Activated naive CD4-positive, alpha-beta T cell treated with Interleukin-2 at 50 U/mL for 16 hours (primary cell): ENCODE measurements at places on chromosomes 16 and 17.

DNA sequence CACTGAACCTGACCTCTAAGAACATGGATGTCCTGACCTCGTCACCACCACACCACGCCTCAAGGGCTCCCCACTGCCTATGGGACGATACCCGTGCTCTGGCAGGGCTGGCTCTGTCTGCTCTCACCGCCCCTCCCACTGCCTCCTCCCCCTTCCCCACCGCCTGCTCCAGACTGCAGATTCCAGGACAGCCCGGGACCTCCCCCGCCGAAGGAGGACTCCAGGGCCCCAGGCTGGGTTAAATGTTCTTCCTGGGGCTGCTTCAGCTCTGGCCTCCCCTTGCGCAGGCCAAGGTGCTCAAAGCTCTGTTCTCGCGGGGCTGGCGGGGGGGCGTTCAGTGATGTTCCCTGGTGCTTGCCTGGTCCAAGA, 3.1 kb downstream of the NPW start:
- peak; percentile 30 for DNase-seq

- DNase-seq = no peak
These were observed 11.0 kb downstream of the NEUROD2 start for GRCh38 chr17:39596543-39597267.

DNA sequence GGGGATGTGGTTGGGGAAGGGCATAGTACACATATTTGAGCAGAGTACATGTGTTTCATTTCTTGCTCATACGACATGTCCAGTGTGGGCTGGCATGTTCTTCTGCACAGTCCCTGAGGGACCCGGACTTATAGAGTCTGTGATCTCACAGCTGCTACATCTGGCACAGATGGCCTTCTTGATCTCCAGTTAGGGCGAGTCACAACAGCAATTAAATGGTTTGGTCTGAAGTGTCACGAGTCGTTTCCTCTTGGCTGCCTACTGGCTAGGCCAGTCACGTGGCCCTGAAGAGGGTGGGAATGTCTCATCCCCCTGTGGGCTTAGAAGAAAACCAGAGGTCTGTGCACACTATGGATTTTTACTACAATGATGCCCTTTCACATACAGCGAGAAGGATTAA, 443.6 kb downstream of the WWOX start:
- DNase-seq = no peak

DNA sequence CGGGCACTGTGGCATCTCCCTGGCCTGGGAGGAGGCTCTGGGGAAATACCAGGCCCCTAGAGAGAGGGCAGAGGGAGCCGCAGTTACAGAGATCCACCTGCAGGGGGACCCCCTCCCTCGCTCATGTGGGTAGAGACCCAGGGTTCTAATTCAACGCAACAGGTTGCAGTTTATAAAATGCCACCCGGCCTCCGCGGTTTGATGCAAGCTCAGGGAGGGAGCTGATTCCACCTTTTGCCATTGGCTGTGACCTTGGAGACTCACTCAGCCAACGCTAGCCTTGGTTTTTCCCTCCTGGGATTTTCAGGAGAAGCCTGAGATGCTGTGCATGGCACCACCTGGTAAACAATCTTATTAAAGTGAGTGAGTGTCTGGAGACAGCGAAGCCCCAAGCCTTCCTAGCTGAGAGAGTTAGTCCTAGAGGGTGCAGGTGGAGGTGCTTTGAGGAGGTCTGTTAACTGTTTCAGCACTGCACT, 12.1 kb downstream of the TTLL6 start:
- peak; percentile 70 for DNase-seq

- DNase-seq = no peak
These were observed 40.2 kb downstream of the MAF start for GRCh38 chr16:79560318-79560717.

- DNase-seq = no peak
These were observed 71.3 kb upstream of the TBX2 start for GRCh38 chr17:61328351-61328750.

DNA sequence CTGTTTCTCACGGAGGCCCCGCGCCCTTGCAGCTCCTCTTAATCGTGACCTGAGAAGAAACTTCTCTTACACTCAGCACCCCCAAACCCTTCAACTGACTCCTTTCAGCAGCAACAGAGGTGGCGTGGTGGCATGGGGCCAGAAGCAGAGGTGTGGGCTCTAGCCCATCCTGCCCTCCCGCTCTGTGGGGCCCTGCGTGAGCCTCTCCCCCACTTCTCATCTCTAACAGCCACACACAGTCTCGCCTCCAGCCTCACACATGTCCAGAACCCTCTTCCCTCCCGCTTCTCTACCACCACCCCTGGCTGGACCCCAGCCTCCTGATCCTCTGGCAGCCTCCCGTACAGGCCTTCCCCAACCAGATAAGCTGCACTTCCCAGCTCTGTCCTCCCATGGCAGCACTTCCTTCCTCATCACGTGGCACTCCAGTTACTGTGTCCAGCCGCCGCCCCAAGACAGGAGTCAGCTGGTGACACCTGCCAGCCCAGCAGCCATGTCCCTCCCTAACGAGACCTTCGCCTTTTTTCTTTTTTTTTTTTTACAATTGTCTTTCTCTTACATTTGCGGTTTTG, 30.5 kb downstream of the NSMCE1 start:
- peak; percentile 52 for DNase-seq

- DNase-seq = no peak
These were observed 3.1 kb downstream of the ITPRIPL2 start for GRCh38 chr16:19116711-19117449.

- DNase-seq = no peak
These were observed 1.5 kb upstream of the ZNF207 start for GRCh38 chr17:32348483-32348800.
